ENCODE measurements at places on chromosomes 1 and 21. TPM values are rescaled to one million over a fixed set of nuclear protein-coding genes. Genes with fewer than 3 reads are reported as not detected.

- DNase-seq, result no peak
Observed at GRCh38 chr1:17881761-17882160, 126.6 kb downstream of the ACTL8 start.

- no peak for DNase-seq
Observed at GRCh38 chr1:65167586-65168242, 19.7 kb downstream of the AK4 start.

- no peak for DNase-seq
Observed at GRCh38 chr1:214676747-214677146, 73.8 kb downstream of the CENPF start.

- no peak for DNase-seq
Observed at GRCh38 chr21:41411449-41412089, 14.5 kb upstream of the MX1 start.

NHLH2 gene
- not detected for total RNA-seq

DNA sequence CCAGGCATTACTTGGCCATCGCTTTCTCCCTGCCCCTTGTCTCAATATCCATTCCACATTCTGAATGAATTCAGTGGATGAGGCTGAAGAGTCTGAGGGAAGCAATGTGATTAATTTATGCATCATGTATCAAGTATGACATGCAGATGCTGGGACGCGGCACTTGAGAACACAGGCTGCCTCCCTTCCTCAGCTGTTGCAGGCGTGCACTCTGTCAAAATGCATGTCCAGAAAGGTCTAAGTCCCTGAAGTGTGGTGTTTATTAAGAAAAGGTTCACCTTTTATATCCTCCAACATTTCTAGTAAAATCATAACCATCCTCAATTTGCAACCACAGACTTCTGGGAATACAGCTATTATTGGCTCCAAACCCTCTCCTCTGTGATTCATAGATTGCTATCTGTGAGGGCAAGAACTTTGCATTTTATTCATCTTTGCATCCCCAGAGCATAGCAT lies 22.6 kb upstream of the RAB3GAP2 start:
- no peak for DNase-seq

DNA sequence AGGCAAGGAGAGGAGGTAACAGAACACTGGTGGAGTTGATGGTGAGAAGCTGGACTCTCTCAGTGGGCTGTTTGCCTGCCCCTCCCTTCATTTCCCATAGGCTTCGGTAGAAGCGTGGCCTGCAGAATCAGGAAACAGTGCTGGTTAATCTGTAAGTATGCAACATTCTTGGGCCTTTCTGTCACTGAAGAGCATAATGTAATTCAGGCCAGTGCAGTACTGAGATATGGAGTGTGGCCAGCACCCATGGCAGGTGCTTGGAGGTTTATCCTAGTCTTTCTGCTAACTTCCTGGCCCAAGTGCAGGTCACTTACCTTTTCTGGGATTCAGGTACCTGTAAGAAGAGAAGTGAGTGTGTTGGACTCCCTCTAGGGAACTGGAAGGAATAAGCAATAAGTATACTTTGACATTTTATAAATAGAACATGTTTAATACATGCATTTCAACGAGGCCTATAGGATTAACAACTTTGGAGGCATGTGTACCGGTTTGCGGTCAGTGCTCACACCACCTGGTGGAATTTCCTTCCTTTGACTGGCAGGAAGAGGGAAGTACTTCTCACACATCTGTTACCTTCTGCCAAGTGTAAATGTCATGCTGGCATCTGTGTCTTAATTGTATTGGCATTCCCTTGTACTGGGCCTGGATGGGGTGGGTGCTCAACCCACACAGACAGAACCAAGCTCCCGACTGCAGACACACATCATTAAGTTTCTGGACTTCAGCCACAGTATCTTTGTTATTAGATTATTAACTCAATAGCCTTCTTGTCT lies 105.5 kb downstream of the KIF26B start:
- DNase-seq, result no peak

- peak; percentile 48 for DNase-seq
Observed at GRCh38 chr1:34371829-34372532, 195.3 kb downstream of the C1orf94 start.

GRCh38 chr1:160570840-160571239 lies 8.5 kb downstream of the CD84 start:
- DNase-seq, result no peak

DNA sequence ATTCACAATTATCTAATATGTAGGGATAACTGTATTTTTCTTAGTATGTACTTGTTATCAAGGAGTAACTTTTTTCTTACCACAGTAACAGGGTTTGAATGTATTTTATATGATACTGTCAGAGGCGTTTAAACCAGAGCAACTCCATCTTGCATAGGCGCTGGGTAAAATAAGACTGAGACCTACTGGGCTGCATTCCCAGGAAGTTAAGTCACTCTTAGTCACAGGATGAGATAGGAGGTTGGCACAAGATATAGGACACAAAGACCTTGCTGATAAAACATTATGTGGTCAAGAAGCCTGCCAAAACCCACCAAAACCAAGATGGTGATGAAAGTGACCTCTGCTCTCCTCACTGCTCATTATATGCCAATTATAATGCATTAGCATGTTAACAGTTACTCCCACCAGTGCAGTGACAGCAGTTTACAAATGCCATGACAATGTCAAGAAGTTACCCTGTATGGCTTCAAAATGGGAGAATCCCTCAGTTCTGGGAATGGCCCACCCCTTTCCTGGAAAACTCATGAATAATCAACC lies 64.8 kb downstream of the RPE65 start:
- DNase-seq, result no peak
